Stimulated activated CD4-positive, alpha-beta T cell treated with anti-CD3 and anti-CD28 coated beads, Interleukin-1b, Interleukin-23, amount 100 ng/mL, for 1 hour (primary cell): ENCODE measurements at places on chromosomes 1 and 21.

GRCh38 chr1:56032096-56032676, 547.2 kb downstream of the PLPP3 start:
- no peak for DNase-seq

DNA sequence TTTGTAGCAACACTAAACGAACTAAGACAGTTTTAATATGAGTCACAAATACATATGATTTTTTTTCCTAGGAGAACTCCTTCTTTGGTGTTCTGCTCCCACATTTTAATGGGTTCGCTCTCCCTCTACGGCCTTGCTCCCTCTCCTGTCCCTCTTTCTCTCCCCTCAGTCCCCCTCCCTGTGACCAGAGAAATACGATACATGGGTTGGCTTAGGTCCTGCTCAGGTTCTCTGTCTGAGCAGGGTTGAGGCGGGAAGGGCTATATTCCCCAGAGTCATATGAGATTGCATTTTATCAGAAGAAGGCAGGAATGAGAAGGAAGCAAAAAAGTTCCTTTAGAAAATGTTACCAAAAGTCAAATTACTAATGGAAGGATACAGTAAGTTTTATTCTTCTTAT, 44.6 kb downstream of the UBE2U start:
- DNase-seq, result no peak

- no peak for DNase-seq
Measured at GRCh38 chr1:8739377-8739776, 78.1 kb downstream of the RERE start.

- DNase-seq, result no peak
Measured at GRCh38 chr1:87523466-87523865, 194.8 kb downstream of the LMO4 start.

GRCh38 chr1:205514211-205515142, 10.0 kb downstream of the CDK18 start:
- no peak for DNase-seq

DNA sequence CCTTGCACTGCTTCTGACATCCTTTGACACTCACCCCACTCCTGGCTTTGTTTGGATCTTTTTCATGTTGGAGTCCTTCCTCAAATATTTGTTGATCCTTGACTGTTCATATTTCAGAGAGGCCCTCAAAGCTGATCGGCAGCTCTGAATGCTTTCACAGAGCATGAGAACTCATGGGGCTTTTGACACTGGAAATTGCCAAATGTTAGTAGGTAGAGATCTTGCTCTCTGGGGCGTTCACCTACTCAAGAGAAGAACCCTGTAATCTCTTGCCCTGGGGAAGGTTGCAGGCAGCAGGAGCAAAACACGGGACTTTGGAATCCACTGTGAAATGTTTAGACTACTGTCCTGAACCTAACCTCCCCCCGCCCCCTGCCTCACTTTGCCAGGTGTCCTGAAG, 67.4 kb upstream of the STUM start:
- no peak for DNase-seq

DNA sequence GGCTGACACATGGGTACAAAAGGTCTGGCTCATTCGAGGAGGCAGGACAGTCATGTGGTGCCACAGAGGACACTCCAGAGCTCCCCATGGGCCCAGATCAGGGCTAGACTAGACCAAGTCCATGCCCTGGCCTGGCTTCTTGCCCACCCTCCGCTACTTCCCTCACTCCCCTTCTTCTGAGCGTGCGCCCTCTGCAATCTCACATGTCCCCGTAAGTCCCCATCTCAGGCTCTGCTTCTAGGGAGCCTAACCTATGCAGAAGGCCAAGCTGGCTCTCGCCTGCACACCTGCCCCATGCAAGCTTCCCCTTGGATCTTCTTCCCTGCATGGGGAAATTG, 553.6 kb downstream of the PTPRU start:
- DNase-seq, result no peak

DNA sequence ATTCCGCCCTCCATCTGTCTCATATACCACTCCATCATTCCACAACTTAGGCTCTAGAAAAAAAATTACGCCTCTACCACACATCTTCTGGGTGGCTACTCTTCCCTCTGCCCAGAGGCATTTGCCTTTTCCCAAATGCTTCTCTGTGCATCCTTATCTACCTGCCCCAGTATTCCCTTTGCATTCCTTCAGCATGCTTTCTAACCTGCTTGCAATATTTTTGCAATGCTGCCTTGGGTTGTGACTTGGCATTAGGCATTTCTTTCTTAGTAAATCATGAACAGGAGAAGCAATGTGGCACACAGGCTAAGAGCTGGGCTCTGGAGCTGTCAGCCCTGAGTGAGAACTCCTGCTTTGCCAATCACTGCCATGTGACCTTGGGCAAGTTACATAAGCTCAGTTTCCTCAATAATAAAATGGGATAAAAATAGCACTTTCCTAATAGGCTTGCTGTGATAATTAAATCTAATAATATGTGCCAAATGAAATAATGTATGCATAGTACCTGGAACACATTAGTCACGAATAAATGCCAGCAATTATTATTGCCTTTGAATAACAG, 276.0 kb downstream of the ASTN1 start:
- no peak for DNase-seq

DNA sequence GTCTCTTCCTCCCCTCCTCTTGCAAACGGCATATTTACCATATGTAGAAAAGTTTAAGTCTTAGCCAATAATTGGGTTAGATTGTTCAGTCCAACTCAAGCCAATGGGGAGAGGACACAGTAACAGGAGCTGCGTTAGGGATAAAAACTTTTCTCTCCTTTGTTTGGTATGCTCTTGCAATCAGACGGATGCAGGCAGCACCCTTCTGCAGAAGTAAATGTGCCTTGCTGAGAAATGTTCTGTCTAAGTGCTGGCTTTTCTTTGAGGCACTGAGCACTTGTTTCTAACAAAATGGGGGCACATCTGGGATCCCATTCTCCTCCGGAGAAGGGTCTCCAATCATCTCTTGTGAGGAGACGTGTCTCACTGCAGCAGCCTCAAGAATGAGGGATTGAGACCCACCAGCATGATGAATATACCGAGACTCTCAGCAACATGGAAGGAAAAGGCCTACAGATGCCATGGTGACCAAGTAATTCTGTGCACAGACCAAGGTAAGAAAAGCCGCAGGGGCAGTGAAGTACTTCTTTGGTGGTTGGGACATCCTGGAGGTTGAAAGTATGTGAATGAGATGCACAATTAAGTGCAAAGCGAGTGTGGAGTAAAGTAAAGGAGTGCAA, 20.7 kb upstream of the GNG4 start:
- no peak for DNase-seq

GRCh38 chr21:27321791-27322190, 354.9 kb upstream of the ADAMTS5 start:
- DNase-seq, result no peak

GRCh38 chr1:177283380-177283779, 112.6 kb downstream of the BRINP2 start:
- no peak for DNase-seq

DNA sequence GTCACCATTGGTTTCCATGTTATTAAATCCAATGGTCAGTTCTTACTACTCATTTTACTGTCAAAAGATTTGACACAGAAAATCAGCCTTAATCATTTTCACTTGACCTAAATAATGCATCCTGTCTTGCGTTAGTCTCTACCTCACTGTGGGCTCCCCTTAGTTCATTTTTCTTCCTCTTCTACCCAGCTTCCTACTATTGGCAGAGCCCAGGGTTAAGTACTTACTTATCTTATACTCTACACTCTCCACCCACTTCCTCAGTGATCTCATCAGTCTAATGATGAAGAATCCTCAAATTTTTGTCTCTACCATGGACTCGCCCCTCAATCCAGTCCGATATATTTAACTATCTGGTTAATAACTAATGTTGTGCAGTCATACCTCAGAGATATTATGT, 735.9 kb downstream of the KCNT2 start:
- no peak for DNase-seq

DNA sequence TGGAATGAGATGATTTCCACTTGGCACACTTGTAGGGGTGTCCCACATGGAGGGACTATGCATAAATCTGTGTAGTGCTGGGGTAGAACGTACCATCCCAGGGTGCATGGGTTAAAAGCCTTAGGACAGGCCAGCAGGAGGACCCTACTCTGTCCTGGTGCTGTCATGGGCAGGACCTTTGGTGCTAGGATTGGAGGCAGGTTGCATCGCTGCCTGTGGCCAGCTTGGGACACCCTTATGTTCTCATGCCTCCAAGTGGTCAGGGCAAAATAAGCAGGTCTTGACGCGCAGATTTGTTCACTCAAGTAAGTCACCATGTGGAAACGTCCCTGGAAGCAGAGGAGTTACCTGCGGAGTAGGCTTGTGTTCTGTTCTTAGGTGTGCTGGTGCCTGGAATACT, 49.5 kb upstream of the RAB3GAP2 start:
- no peak for DNase-seq

DNA sequence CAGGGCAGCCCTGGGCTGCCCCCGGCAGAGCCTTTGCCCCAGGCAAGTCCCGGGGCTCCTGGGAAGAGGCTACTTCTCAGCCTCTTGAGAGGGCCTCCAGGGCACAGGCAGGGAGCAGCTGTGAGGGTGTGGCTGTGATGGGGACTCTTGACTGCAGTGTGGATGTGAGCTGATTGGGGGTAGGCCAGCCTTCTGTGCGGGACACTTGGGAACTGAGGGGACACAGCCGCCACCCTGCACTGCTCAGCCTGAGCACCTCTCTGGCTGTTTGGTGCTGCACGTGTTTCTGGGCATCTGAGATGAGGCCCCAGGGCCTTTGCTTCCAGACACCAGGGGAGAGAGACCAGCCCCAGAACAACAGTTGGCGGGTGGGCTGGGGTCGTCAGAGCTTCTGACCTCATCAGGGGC, 62.1 kb downstream of the SKI start:
- DNase-seq, result no peak
